Uterus (tissue), 4 donors: ENCODE measurements at places on chromosomes 3 and 15. TPM values are rescaled to one million over a fixed set of nuclear protein-coding genes. Genes with fewer than 3 reads are reported as not detected.

CCR3 gene
- total RNA-seq = not detected

- no peak for DNase-seq
Measured at GRCh38 chr15:54045397-54045796, 67.2 kb downstream of the UNC13C start.

GRCh38 chr15:98282656-98283332 lies 322.3 kb downstream of the ARRDC4 start:
- DNase-seq = no peak

GRCh38 chr3:50202353-50203112 lies 2.5 kb upstream of the SLC38A3 start:
- DNase-seq = no peak
